Aorta (tissue), 5 donors: ENCODE measurements at places on chromosomes 3 and 15. TPM values are rescaled to one million over a fixed set of nuclear protein-coding genes. Genes with fewer than 3 reads are reported as not detected.

Gene SCN11A
- total RNA-seq = 0.16 TPM

Gene NEK11
- total RNA-seq = 14.5 TPM

GRCh38 chr3:88075497-88075896, 16.4 kb downstream of the ZNF654 start:
- DNase-seq = no peak

Gene CACNA2D2
- total RNA-seq = 3.2 TPM

Gene TRNT1
- 25.8 TPM for total RNA-seq

DNA sequence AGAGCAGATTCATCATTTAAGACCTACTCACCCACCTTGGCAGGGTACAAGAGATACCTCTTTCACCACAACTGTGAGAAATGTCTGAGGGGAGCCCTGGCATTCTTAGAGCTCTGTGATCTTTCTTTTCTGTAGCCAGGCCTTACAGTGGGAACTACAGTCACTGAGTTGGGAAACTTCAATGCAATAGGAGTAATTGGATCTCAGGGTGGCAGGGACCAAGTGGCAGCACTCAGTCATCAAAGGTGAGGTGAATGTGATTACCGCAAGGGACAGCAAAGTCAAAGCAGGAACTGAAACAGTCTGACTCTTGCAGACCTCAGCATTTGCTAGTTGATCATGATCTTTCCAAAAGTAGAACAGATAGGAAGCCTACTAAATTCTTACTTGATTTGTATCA, 7.2 kb upstream of the MCF2L2 start:
- DNase-seq = no peak

GRCh38 chr15:40142428-40142827, 18.4 kb upstream of the BUB1B start:
- DNase-seq = no peak

Gene ACAP2
- 70.3 TPM for total RNA-seq
